ENCODE measurements at places on chromosomes 7 and 10.
A peak's percentile ranks its signal among the peaks of the same experiment; 100 is the strongest.

DNA sequence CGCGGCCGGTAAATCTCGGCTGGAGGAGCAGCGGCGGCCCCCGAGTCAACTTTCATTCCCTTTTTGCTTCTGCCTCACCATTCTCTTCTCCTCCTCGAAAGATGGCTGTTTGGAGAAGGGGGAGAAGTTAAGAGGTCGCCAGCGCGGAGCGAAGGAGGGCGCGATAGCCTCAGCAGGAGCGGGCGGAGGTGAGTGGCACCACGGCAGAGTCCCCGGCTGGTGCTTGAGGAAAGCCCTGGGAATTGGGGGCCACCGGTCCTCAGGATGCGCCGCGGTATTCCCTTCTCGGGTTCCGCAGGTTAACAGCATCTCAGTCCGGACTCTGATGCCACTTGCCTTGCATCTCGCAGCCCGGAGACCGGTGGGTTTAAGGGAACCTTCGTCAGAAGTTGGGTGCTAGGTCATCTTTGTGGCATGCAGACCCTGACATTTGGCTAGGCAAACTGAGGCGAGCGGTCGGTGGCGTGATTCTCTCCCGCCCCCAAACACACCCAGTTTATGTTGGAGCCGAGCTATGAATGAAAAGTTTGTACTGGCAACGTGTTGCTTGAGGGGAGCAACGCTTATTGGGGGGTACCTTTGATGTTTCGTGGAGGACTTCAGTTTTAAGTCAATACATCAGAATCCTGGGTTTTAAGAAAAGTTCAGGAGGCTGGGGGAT lies 59.5 kb upstream of the PRPS1L1 start:
- peak; percentile 23 for DNase-seq

- no peak for DNase-seq
These were observed 951.0 kb downstream of the TYW1 start for GRCh38 chr7:67947646-67948045.

GRCh38 chr10:101840741-101841453 lies 2.7 kb downstream of the KCNIP2 start:
- DNase-seq, result peak; percentile 93

GRCh38 chr10:74213571-74214162 lies 62.6 kb downstream of the ADK start:
- peak; percentile 27 for DNase-seq

DNA sequence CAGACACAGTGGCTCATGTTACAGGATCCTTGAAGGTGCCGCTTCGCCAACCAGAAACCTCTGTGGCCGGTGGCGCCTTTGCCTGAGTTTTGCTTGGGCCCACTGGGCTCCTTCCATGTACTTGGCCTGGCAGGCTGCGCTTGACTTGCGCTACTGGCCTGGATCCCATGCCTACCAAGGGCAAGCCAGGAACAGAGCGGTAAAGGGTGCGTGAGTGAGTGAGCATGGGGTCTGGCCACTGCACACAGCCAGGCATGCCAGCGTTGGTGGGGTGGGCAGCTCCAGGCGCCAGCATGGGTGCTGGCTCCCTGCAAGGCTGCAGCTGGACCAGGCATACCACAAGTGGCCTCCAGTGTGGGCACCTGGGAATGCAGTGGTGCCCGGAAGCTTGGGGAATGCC lies 16.3 kb upstream of the TSPAN15 start:
- no peak for DNase-seq
